Right atrium auricular region (tissue), 2 donors: ENCODE measurements at places on chromosomes 4 and X.

DNA sequence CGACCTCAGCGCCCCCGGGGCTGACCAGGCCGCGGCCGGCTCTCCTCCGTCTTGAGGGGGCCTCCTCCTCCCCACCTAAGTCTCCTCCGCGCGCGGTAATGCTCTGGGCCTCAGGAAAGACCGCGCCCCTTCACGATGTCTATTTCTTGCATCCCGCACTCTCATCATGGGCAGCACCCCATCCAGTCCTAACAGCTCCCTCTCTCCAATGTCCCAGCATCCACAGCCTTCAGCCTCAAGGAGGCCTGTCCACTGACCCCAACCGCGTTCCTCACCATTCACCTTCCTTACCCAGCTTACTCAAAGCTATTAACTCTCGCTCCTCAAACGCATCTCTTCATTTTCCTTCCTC, 77.5 kb downstream of the MAGED4 start:
- DNase-seq = no peak

- no peak for DNase-seq
These were observed 2.9 kb upstream of the KLHL2 start for GRCh38 chr4:165204462-165204830.

GRCh38 chrX:18640686-18641085, 31.2 kb downstream of the RS1 start:
- no peak for DNase-seq

DNA sequence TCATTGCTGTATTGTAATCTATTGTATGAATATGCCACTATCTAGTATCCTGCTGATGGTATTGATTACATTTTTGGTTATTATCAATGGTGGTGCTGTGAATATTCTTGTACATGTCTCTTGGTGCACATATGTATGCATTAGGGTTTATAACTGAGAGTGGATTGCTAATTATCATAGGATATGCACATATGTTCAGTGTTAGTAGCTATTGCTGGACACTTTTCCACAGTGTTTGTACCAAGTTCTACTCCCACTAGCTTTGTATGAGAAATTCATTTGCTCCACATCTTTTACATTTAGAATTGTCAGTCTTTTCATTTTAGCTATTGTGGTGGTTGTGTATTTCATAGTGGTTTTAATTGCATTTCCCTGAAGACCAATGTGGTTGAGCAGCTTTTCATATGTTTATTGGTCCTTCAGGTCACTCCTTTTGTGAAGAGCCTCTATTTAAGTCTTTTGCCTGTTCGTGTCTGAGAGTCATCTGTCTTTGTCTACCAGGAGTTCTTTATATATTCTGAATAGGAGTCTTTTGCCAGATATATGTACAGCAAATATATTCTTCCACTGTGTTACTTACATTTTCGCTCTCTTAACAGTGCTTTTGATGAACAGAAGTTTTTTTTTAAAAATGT, 87.1 kb downstream of the TBC1D19 start:
- no peak for DNase-seq

DNA sequence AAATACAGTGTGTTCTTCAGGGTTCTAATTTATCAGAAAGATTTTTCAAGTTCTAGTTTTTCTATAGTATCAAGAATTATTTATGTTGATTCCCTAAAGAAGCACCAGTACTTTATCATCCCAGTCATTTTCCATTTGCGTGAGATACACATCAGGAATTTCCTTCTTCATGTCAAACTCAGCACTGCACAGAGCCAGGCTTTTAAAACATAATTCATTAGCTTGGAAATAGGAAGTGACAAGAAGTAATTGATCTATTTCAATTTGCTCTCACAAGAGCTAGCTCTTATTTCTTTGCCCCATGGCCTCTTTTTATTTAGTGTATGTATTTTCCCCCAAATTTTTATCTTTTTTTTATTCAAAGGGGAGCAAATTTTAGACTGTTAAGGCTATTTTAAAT, 13.0 kb upstream of the SLC10A4 start:
- DNase-seq = no peak

DNA sequence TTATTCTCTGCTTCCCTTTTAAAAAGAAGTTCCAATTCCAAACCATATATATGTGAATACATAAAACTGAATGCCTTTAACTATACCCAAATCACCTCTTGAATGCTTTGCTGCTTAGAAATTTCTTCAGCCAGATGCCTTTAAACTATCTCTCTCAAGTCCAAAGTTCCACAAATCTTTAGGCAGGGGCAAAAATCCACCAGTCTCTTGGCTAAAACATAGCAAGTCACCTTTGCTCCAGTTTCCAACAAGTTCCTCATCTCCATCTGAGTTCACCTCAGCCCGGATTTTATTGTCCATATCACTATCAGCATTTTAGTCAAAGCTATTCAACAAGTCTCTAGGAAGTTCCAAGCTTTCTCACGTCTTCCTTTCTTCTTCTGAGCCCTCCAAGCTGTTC, 49.8 kb downstream of the SULT1B1 start:
- no peak for DNase-seq

DNA sequence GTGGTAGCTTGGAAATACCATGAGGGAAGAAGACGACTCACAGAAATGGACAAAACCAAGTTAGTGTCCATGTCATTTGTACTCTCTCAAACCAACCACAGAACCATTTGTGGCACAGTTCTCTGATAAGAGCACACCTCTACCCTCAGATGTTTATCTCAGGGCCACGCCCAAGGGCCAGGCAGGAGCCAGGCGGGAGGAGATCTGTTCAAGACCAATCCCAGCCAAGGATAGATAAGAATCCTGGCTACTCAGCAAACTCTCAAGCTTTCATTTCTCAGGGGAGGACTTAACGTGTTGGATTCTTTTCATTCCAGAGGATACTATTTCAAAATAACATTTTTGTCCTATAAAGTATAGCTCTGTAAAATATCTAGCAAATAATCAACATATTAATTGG, 95.0 kb downstream of the NYX start:
- DNase-seq = no peak

DNA sequence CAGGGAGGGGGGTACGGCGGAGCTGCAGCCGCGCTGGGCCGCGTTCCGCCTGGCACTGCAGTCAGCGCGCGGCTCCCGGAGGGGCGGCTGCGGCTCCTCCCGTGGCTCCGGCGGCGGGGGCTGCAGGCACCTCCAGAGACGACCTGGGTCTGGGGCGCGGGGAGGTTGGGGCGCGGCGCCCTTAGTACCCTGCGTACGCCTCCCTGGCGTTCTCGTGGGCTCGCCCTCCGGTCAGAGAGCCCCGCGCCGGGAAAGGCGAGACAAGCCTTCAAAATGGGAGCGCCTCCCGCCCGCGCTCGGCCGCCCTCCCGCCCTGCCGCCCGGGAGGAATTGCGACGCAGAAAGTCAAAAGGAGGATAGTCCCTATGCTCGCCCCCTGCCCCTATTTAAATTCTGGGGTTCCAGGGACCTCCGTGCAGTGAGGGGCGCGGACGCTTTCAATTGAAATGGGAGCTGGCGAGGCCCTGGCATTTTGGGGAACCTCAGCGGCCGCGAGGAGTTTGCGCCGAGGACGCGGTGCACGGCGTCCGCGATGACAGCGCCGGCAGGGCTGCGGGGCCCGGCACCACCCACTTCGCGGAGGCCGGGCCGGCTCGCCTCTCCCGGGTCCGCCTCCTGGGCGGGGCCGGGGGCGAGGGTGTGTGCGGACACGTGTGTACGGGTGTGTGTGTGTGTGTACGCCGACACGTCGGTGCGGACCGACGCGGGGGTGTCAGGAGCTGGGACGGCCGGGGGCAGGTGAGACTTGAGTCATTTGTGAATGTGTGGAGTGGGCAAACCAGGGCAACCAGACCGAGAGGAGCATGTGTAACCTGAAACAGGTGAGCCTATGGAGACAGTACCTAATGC, 544 bp downstream of the HERC3 start:
- DNase-seq = peak; percentile 80

- no peak for DNase-seq
These were observed 38.6 kb upstream of the TRPC3 start for GRCh38 chr4:121990489-121990888.
